Progenitor cell of endocrine pancreas (in vitro differentiated cells): ENCODE measurements at places on chromosomes 7 and 10. TPM values are rescaled to one million over a fixed set of nuclear protein-coding genes. Genes with fewer than 3 reads are reported as not detected.

GRCh38 chr10:7587865-7588188 is 78.9 kb downstream of the ITIH5 start:
- H3K4me1 ChIP-seq = no peaks in the 10 kb centered on the region
- no peak overlapping the region for H3K27ac ChIP-seq
- H3K27me3 ChIP-seq = peaks cover 14% of the 10 kb centered on the region
- H3K4me3 ChIP-seq = no peak overlapping the region
- DNase-seq = no peak

- H3K4me3 ChIP-seq = no peak overlapping the region
- peaks cover 45% of the 10 kb centered on the region for H3K27me3 ChIP-seq
- no peak overlapping the region for H3K27ac ChIP-seq
- H3K36me3 ChIP-seq = no peaks in the 10 kb centered on the region
- H3K4me1 ChIP-seq = no peaks in the 10 kb centered on the region
Measured at GRCh38 chr7:128214463-128214862, 26.6 kb upstream of the LEP start.

DNA sequence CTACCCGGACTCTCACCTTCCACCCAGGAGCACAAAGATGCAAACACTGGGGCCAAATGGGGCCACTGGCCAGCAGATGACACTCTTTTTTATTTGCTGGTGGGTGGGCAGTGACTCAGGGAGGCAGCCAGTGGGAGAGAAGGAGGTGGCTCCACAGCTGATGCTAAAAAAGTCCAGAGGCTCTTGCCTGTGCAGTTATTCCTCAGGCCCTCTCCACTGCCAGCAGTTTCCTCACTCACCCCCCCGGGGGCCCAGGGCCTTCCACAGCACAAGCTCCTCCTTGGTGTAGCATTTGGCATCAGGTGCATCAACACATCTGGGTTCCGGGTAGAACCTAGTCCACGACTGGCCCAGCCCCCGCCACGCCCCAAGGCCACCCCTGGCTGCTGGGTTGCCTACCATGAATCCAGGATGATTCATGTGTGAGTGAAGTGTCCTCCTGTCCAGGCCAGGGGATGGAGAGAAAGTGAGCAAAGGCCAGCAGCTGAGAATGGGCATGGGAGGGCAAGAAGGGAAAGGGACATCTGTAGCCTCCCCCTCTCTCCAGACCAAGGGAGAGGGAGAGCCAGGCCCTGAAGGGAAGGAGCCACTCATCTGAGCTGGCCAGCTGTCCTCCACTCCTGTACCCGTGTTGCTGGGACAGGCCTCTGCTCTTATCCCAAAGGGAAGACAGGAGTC is 1.7 kb upstream of the KCNH2 start:
- peaks cover 62% of the 10 kb centered on the region for H3K27me3 ChIP-seq
- H3K4me3 ChIP-seq = no peak overlapping the region
- H3K36me3 ChIP-seq = no peaks in the 10 kb centered on the region

DNA sequence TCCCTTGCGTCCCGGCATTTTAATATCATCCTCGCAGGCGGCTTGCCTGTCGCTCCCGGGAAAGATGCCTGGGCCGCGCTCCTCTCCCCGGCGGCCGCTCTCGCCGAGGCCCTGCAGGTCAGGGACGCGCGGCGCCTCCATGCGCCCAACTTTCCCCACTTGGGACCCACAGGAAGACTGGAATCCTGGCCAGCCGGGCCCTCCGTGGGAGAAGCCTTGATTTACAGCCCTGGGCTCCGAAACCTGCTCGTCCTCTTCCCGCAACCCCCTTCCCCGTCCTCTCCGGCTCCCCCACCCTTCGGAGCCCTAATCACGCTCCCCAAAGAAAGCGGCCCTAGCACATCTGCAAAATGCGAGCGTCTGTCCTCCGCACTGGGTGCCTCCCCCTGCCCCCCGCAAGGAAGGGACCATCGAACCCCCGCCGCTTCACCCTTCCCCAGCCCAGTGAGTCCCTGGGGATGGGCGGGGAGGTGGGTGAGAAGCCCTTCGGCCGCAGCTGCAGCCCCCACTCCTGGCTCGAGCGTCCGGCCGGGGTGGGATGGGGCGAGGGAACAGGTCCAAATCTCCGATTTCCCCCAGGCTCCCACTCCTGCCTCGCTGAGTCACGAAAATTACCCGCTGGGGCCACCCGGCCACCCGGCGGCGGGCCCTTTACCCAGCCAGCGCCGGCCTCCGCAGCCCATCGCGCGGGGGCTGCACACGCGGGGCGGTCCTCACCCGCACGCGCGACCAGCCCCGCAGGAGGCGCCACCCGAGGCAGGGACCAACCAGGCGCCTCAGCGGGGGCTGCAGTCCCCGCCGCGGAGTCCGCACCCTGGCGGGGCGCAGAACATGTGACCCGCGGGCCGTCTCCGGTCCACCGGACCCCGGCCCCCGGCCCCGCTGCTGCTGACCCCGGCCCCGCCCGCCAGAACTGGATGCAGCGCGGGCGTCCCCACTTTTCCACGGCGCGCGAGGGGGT is 695 bp downstream of the HSPA12A start:
- H3K27ac ChIP-seq = peak overlapping the region; percentile 24
- no peak for DNase-seq
- H3K27me3 ChIP-seq = peaks cover 73% of the 10 kb centered on the region
- peaks cover 4% of the 10 kb centered on the region for H3K4me1 ChIP-seq
- H3K36me3 ChIP-seq = no peaks in the 10 kb centered on the region

- DNase-seq = no peak
- H3K4me1 ChIP-seq = peaks cover 4% of the 10 kb centered on the region
- no peak overlapping the region for H3K4me3 ChIP-seq
Measured at GRCh38 chr10:31219306-31219705, 99.7 kb upstream of the ZEB1 start.

GRCh38 chr7:120993553-120994191 is 5.2 kb downstream of the CPED1 start:
- no peak for DNase-seq
- H3K4me1 ChIP-seq = peaks cover 5% of the 10 kb centered on the region
- no peak overlapping the region for H3K27ac ChIP-seq
- H3K27me3 ChIP-seq = peaks cover 15% of the 10 kb centered on the region

GRCh38 chr7:47552621-47553020 is 29.3 kb downstream of the TNS3 start:
- H3K27ac ChIP-seq = no peak overlapping the region
- no peak for DNase-seq
- no peaks in the 10 kb centered on the region for H3K27me3 ChIP-seq

DNA sequence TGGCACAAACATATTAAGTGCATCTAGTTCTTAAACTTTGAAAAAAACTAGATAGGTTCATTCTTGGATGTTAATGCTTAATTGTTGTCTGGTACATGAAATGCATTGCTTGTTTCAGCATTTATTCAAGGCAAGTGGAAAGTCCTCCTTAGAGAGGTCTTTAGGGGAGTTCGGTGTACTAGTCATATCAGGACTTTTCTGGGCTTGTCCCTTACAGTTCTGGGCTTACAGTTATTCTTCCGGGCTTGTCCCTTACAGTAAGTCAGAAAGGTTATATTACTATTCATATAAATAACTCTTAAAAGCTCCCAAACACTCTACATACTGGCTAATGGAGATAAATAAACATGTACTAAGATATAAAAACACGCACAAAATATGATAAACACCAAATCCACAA is 61.6 kb upstream of the MRLN start:
- H3K27me3 ChIP-seq = no peaks in the 10 kb centered on the region
- no peaks in the 10 kb centered on the region for H3K4me1 ChIP-seq
- H3K4me3 ChIP-seq = no peak overlapping the region
- H3K27ac ChIP-seq = peak overlapping the region; percentile 25
- DNase-seq = no peak

GRCh38 chr7:94295850-94296249 is 98.8 kb upstream of the COL1A2 start:
- DNase-seq = no peak
- peaks cover 3% of the 10 kb centered on the region for H3K27me3 ChIP-seq
- H3K4me3 ChIP-seq = no peak overlapping the region
- H3K36me3 ChIP-seq = no peaks in the 10 kb centered on the region

Gene EEPD1
- 10.6 and 11.3 TPM in 2 replicates for total RNA-seq

GRCh38 chr7:44094365-44094764 is 9.8 kb upstream of the AEBP1 start:
- H3K4me1 ChIP-seq = no peaks in the 10 kb centered on the region
- H3K27ac ChIP-seq = no peak overlapping the region
- DNase-seq = no peak
- H3K36me3 ChIP-seq = no peaks in the 10 kb centered on the region
- no peak overlapping the region for H3K4me3 ChIP-seq

DNA sequence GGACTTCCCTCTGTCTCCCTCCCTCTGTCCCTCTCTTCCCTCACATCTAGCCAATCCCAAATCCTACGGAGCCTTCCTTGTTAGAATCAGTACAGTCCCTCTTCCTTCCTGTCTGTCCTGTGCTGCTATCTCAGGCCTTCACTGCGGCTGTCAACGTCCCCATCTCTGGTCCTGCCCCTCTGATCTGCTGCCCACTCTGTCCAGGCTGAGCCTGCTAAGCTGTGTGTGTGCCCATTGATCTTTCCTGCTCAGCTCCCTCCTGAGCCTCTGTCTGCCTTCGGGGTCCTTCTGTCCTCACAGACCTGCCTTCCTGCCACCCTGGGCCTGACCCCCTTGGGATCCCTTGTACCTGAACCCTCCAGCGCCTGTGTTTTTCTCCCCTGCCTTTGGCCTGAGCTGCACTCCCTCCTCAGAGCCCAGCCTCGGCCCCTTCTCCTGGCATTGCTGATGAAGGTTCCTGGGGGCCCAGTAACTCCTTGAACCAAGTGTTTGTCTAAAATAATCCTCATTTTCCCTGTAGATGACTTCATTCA is 182.1 kb upstream of the SHH start:
- H3K4me1 ChIP-seq = peaks cover 18% of the 10 kb centered on the region
- no peak overlapping the region for H3K4me3 ChIP-seq
- peaks cover 51% of the 10 kb centered on the region for H3K27me3 ChIP-seq
- DNase-seq = no peak

DNA sequence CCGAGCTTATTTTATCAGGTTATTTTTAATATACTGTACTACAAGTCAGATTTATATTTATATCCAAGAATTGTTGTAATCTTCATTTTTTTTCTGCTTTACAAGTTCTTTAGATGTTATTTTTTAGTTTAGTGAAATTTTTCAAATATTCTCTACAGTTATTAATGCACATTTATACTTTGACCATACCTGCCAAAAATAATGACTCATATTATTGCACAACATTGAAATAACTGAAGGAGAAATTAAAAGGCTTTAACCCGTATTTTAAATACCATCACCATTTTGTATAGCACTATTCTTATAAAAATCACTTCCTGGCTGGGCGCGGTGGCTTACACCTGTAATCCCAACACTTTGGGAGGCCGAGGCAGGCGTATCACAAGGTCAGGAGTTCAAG is 278.5 kb downstream of the BICC1 start:
- no peak overlapping the region for H3K27ac ChIP-seq
- H3K27me3 ChIP-seq = no peaks in the 10 kb centered on the region
- H3K36me3 ChIP-seq = no peaks in the 10 kb centered on the region
- no peak overlapping the region for H3K4me3 ChIP-seq

- no peak for DNase-seq
- H3K27me3 ChIP-seq = no peaks in the 10 kb centered on the region
- no peak overlapping the region for H3K4me3 ChIP-seq
- peaks cover 7% of the 10 kb centered on the region for H3K4me1 ChIP-seq
- H3K27ac ChIP-seq = no peak overlapping the region
- peaks cover 5% of the 10 kb centered on the region for H3K36me3 ChIP-seq
Measured at GRCh38 chr10:69201045-69201444, 19.1 kb upstream of the HKDC1 start.
